GDM1 (cell line): ENCODE measurements at places on chromosomes 12 and 14.
A peak's percentile ranks its signal among the peaks of the same experiment; 100 is the strongest.

DNA sequence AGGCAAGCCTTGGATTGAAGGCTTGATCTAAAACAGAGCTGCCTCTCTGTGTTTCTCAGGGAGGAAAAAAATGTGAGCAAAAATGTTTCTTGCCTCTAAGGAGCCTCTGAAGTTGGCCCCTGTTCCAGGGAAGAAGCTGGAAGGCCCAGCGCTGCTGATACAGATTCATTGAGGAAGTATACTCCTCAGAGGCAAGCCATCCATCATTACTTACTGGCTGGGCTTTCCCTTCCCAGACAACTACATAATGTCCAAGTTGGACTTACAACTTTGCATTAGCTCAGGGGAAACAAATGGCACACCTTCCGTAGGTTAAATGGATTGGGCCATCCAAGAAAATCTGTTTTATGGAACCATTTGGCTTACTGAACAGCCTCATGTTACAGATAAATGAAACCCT is 263.7 kb upstream of the SEL1L start:
- no peak for DNase-seq

DNA sequence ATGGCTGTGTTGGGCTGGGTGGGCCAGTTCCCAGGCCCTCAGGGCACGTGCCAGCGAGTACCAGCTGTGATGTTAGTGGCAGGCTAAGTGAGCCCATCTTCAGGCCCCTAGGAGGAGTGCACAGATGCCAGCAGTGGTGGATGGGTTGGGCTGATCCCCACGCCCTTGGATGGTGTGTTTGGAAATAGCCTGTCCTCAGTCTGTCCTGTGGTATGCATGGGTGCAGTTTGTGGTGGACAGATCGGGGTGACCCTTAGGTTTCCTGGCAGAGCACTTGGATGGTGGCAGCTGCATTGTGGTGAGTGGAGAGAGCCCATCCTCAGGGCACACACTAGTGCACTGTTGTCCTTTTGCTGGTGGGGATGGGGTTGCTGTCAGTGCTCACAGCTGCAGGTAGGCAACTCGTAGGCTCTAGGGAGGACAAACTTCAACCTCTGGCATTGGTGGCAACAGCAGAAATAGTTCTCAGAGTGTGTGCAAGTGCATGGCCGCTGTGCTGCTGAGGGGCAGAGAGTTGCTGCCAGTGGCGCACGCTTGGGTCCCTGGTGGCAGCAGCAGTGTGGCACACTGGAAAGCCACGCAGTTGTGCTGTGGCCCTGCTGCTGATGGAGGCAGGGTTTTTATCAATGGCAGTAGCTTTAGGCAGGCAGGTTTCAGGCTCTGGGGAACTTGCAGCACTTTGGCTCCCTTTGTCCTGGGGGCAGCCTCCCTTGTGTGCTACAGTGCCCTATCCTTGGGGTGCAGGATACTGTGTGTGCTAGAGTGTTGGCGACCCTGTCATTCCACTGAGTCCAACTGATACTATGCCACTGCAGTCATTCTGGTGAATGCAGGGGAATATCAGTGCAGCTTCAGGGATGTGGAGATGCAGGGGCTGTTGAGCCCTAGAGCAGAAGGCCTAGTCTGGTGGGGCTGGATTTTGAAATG is 65.5 kb downstream of the FBXO33 start:
- no peak for DNase-seq

DNA sequence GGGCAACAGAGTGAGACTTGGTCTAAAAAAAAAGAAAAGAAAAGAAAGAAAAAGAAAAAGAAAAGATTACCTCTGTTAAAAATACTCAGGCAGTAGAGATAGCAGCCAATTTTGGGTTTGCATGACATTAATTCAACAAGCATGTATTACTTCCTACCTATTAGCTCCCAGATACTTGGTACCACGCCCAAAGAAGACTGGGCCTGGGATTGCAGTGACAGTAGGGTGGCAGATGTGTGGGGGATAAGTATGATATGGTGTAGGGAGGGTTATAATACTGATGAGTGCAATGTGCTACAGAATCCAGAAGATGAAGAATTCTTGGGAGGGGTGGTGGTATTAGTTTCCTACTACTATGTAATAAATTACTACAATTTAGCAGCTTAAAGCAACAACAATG is 46.4 kb upstream of the FOS start:
- no peak for DNase-seq

GRCh38 chr12:6285063-6285477 is 25.4 kb upstream of the PLEKHG6 start:
- peak; percentile 49 for DNase-seq

DNA sequence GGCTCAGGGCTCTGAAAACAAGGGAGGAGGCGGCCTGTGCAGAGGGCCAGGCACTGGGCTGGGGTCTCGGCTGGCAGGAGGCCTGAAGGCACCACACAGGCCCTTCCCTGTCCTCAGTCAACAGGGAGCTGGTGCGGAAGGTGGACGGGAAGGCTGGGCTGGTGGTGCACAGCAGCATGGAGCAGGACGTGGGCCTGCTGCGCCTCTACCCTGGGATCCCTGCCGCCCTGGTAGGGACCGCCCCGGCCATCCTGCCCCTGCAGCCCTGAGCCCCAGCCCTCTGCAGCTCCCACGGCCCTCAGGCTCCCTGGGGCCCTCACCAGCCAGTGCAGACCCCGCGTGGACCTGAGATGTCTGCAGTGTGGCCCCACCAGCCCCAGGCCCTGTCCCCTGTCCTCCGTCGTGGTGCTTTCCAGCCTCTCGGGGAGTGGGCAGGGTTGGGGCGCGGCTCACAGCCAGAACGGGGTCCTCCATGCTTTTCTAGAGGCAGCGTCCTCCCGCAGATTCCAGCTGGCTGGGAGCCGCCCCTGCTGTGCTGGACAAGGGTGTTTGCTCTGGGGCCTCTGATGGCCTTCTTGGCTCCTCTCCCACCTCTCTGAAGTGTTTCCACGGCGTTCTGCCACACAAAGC is 18.1 kb downstream of the ASPG start:
- no peak for DNase-seq

GRCh38 chr14:21229821-21230220 is 39.4 kb downstream of the HNRNPC start:
- DNase-seq = no peak

- DNase-seq = no peak
These were observed 102.0 kb downstream of the TMEM30B start for GRCh38 chr14:61179061-61179690.

- DNase-seq = no peak
These were observed 20.2 kb downstream of the SLC2A3 start for GRCh38 chr12:7915661-7916403.

DNA sequence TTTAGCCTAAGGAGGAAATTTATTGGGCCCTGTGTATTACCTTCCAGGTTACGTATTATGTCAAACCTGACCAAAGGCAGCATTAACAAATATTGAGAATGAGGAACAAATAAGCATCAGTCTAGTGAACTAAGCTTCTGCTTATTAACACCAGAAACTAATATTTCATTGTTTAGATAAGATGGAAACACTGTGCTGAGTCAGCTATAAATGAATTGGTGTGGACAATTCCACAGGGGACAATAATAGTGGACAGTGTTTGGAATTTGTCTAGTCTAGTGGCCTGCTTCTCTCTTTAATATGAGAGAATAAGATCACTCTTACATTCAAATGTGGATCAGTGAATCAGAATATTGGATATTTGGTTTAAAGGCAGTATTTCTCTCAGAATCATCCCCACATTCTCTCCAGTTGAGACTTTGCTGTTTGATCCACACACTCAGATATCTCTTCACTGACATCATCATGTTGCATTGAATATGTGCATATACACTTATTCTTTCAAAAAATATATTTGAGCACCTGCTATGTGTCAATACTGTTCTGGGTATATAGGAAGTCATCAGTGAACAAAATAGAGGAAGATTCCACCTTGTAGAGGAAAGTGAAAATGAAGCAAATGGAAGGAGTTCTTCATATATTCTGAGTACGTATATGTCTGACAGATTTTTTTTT is 136.3 kb downstream of the DIO2 start:
- no peak for DNase-seq

DNA sequence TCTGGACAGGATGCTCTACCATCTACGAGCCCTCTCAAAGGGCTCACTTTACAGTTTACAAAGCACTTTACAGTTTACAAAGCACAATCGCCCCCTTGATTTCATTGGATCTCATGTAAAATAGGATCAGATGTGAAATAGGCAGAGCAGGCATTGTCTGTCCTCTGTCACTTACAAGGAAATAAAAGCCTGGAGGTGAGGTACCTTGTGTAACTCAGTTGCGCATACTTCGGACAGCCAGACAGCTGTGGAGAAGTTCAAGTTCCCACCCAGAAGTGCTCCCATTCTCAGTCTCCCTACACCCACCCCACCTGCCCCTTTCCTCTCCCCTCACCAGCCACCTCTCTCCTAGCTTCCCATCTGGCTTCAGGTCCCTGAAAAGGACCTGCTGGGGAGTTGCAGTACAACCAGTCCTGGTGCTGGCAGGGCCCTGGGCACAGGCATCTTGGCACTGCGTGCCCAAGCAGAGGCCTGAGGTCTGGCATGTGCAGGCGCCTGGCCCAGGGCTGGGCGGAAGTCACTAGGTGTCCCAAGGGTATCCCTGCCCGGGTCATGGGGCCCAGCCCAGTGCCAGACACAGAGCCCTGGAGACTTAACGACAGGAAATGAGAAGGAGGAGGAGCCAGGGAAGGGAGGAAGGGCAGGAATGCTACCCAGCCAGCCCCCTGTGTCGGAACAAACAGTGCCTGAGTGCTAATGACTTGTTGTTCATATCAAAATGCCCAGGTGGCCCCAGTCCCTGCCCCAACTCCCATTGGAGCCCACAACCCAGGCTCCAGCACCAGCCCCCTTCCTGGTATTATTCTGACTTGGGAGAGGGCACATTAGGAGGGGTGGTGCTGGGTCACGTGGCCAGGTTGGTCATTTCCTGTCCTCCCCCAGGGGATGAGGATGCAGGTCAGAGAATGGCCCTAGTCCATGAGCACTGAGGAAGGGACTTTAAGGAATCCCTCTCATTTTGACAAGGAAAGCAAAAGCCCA is 5.4 kb downstream of the RAPGEF3 start:
- DNase-seq = no peak

GRCh38 chr12:18066666-18067065 is 23.3 kb downstream of the RERGL start:
- DNase-seq = no peak

- DNase-seq = peak; percentile 58
These were observed 59.9 kb upstream of the FBRSL1 start for GRCh38 chr12:132429946-132430643.

DNA sequence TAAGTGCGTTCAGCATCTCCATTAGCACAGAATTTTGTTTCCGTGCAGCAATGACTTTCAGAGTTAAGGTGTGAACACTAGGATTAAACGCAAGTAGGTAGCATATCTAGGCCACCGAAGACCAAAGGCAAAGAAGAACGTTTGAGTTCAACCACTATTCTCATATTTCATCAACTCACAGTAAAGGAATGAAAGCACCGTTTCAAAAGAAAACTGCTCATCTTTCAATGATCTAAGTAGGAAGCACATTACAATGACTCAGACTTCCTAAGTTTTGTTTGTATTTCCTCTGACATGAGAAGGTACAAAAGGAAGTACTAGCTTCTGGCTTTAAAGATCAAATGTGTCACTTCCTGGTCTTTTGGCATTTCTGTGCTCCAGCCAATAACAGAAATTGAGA is 57.6 kb downstream of the ACADS start:
- no peak for DNase-seq

- no peak for DNase-seq
These were observed 29.2 kb downstream of the DIP2B start for GRCh38 chr12:50533971-50534370.

DNA sequence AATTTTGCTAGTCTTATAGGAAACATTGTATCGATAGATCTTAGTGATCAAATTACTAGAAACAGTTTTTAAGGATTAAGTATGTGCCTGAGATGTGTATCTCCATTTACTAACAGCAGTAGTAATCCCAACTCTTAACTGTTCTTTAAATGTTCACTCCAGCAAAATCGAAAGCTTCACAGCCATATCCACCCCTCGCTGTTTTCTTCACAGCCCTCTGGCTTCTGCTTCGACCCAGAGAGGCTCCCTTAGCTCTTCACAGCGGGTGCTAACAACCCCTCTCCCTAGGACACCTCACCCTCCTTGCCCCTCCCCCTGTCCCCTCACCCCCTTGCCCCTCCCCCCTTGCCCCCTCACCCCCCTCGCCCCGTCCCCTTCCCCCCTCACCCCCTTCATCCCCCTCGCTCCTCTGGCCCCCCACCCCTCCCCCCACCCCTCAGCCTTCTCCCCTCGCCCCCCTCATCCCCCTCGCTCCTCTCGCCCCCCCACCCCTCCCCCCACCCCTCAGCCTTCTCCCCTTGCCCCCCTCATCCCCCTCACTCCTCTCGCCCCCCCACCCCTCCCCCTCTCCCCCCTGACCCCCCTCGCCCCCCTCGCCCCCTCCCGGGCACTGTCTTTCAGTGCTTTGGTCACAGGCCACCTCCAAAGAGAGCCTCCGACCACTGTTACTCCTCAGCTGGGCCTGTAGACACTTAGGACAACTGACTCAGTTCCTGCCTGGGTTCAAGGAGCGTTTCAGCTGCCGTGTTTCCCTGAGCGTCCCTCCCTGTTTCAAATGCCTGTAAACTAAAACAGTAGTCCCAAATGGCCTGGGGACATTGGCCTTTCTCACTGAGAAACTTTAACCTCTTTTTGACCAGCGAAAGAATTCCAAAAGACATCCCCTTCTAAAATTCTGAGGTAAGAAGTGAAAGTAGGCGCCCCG is 46.0 kb upstream of the DYNC1H1 start:
- no peak for DNase-seq

DNA sequence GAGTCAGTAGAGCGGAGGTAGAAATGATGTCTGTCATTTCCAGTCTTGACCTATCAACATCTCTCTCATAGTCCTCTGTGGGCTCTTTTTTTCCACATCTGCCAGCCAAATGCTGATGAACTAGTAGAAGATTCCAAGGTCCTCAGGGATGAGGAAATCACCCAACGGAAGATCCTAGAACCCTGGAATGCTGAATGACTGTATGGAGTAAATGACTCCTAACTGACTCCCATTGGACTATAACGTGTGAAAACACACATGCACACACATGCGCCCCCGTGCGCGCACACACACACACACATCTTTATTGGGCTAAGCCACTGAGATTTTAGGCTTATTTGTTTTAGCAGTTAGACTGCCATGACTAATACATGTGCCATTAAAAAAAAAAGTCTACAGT is 159.2 kb downstream of the MYRFL start:
- no peak for DNase-seq

DNA sequence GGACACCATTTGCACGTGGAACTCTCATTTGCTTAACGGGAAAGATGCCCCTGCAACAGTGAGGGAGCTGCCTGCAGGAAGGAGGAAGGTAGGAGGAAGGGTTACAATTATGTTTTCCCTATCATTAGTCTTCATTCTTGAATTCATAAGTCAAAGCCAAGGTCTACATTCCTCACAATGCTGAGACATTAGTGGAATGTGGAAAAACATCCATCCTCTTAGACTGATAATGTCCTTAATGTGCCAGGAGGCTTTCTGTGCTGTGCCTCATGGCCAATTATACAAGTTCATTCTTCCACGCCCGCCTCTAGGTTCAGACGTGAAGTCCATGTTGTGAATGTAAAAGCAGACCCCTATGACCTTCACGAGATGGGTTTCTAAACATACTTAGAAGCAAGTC is 1212.4 kb upstream of the TMEM132C start:
- DNase-seq = no peak

GRCh38 chr12:9870286-9870866 is 1.2 kb upstream of the CLEC2B start:
- no peak for DNase-seq

- DNase-seq = no peak
These were observed 130.7 kb downstream of the OTOGL start for GRCh38 chr12:80230068-80230467.
